PC-3 (cell line): ENCODE measurements at places on chromosomes 5 and 9. TPM values are rescaled to one million over a fixed set of nuclear protein-coding genes. Genes with fewer than 3 reads are reported as not detected.

- H3K27me3 ChIP-seq, result no peaks in the 10 kb centered on the region
- H3K27ac ChIP-seq, result no peak overlapping the region
- no peak for DNase-seq
- H3K36me3 ChIP-seq, result no peaks in the 10 kb centered on the region
- no peak overlapping the region for H3K4me3 ChIP-seq
Measured at GRCh38 chr5:130151239-130151638, 247.0 kb downstream of the CHSY3 start.

DNA sequence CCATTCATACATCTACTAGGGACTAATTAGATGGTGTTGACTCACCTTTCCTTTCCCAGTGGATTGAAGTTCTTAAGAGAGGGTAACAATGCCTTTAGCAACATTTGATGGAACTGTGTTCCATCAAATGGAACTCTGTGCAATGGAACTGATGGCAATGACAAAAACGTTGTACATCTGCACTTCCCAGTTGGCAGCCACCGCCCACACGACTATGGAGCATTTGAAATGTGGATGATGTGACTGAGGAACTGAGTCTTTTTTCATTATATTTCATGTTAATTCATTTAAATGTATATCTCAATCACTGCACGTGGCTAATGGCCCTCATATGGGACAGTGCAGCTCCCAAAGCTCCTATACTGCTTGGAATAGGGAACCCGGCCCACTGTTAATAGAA lies 39.0 kb upstream of the ICE1 start:
- no peak overlapping the region for H3K4me3 ChIP-seq
- H3K27ac ChIP-seq, result no peak overlapping the region
- DNase-seq, result no peak
- H3K27me3 ChIP-seq, result no peaks in the 10 kb centered on the region
- no peaks in the 10 kb centered on the region for H3K36me3 ChIP-seq

DNA sequence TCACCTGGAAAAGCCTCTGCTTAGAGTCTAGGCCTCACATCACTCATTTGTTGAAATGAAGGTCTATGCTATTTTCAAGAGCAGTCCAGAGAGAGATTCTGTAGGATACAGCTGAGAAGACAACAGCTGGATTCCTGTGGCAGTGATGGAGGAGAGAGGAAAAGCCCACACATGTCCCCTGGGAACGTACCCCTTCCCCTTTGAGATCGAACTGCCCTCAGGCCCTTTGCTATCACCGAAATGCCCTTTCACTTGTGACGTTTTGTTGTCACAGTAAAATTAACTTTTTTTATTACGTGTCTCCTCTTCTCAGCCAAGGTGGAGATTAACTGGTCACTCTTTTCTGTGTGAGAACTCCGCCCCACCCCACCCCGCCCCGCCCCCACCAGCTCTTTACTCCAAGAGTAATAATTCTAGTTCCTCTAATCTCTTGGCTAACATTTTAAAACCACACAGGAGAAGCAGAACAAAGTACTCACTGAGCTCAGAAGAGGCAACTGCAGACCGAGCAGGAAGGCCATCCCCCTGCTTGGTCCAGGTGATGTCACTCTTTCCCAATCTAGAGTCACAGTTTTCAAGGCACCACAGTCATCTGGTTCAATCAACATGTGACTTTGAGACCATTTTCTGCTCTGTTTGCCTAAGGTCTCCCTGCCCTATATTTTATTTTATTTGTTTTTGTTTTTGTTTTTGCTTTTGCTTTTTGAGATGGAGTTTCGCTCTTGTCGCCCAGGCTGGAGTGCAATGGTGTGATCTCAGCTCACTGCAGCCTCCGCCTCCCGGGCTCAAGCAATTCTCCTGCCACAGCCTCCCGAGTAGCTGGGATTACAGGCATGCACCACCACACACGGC lies 105.6 kb downstream of the SUSD1 start:
- no peaks in the 10 kb centered on the region for H3K27me3 ChIP-seq
- peaks cover 67% of the 10 kb centered on the region for H3K4me1 ChIP-seq
- peak overlapping the region; percentile 99 for H3K27ac ChIP-seq

- H3K4me1 ChIP-seq, result peaks cover 16% of the 10 kb centered on the region
- H3K36me3 ChIP-seq, result no peaks in the 10 kb centered on the region
- no peaks in the 10 kb centered on the region for H3K27me3 ChIP-seq
- H3K27ac ChIP-seq, result peak overlapping the region; percentile 48
- peak overlapping the region; percentile 71 for H3K4me3 ChIP-seq
Measured at GRCh38 chr5:43192558-43193180, 644 bp downstream of the NIM1K start.

DNA sequence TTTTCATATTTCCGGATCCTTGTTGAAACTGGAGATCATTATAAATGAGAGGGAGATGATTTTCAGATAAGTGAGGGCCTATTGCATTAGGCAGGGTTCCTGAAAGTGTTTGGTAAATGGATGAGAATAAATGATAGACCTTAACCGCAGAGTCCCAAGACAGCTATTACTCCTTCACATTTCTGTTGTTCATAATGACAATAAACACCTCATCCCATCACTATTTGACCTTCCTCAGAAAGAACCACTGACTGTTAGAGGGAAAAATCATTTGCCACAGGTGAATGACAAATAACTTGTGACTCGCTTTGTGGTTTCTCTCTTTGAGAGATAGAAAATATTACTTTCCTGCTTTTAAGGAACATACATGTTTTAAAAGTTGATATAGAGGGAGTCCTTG lies 47.3 kb upstream of the TRMT10B start:
- no peaks in the 10 kb centered on the region for H3K4me1 ChIP-seq
- H3K4me3 ChIP-seq, result no peak overlapping the region
- DNase-seq, result peak; percentile 22
- no peak overlapping the region for H3K27ac ChIP-seq
- peaks cover 28% of the 10 kb centered on the region for H3K27me3 ChIP-seq

DNA sequence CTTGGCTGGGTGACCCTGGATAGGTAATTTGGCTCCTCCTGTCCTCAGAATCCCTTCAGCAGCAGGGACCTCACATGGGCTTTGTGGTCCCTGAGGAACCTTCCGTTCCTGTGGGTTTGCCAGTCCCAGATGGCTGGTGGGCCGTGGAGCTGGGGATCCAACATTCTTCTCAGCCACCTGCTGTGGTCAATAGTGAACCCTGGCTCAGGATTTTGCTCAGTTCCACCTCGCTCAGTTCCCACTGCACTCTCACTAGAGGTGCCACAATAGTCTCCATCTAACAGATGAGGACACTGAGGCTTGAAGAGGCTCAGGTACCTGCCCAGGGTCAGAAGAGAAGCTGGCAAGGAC lies 17.1 kb upstream of the SPOUT1 start:
- no peak overlapping the region for H3K4me3 ChIP-seq
- H3K4me1 ChIP-seq, result no peaks in the 10 kb centered on the region
- DNase-seq, result no peak
- no peaks in the 10 kb centered on the region for H3K36me3 ChIP-seq
- no peak overlapping the region for H3K27ac ChIP-seq
- no peaks in the 10 kb centered on the region for H3K27me3 ChIP-seq

GRCh38 chr9:69186841-69187611 lies 12.9 kb downstream of the TJP2 start:
- H3K27ac ChIP-seq, result peak overlapping the region; percentile 49
- no peak overlapping the region for H3K4me3 ChIP-seq
- DNase-seq, result peak; percentile 63
- H3K36me3 ChIP-seq, result no peaks in the 10 kb centered on the region

SYK gene
- total RNA-seq, result 12.9 and 14.6 TPM in 2 replicates

LMX1B gene
- total RNA-seq, result 0.55 and 1.2 TPM in 2 replicates
